ENCODE measurements at places on chromosomes 7 and 10. TPM values are rescaled to one million over a fixed set of nuclear protein-coding genes. Genes with fewer than 3 reads are reported as not detected.

Gene NAT16
- not detected for total RNA-seq

Gene GTF2IRD1
- total RNA-seq, result 9.8 TPM

Gene FAM25C
- total RNA-seq, result not detected

Gene FAM221A
- 5.6 TPM for total RNA-seq

Gene HOXA11
- total RNA-seq, result not detected

Gene PPA1
- total RNA-seq, result 88.4 TPM

- DNase-seq, result no peak
Observed at GRCh38 chr7:29105191-29105590, 41.1 kb downstream of the CPVL start.

- DNase-seq, result no peak
Observed at GRCh38 chr10:131027256-131027655, 284.3 kb downstream of the TCERG1L start.
